AG10803 (cell line): ENCODE measurements at places on chromosomes 11 and 22.
A peak's percentile ranks its signal among the peaks of the same experiment; 100 is the strongest.

GRCh38 chr11:44718612-44719390, 8.0 kb upstream of the TSPAN18 start:
- DNase-seq = no peak

GRCh38 chr22:33112580-33112979, 54.4 kb upstream of the SYN3 start:
- no peak for DNase-seq

GRCh38 chr11:35549787-35550186, 24.4 kb upstream of the PAMR1 start:
- peak; percentile 97 for DNase-seq

DNA sequence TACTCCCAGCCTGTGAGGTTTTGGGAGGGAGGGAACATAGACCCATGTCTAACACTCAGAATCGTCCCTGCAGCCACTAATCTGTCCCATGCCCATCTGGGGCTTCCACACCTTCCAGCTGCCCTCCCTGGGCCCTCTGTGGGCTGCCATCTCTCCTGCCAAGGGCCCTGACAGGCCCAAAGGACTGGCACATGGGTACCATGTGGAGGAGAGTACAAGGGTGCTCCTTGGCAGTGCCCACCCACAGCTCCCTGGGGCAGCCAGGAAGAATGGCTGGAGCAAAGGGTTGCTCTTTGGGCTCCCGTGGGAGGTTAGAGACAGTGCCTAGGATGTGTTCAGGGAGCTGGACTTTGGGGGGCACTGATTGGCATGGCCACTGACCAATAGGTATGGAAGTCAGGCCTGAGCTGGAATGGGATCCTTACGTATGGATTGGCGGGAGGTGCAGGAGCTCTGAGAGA, 56.8 kb downstream of the CD82 start:
- no peak for DNase-seq

DNA sequence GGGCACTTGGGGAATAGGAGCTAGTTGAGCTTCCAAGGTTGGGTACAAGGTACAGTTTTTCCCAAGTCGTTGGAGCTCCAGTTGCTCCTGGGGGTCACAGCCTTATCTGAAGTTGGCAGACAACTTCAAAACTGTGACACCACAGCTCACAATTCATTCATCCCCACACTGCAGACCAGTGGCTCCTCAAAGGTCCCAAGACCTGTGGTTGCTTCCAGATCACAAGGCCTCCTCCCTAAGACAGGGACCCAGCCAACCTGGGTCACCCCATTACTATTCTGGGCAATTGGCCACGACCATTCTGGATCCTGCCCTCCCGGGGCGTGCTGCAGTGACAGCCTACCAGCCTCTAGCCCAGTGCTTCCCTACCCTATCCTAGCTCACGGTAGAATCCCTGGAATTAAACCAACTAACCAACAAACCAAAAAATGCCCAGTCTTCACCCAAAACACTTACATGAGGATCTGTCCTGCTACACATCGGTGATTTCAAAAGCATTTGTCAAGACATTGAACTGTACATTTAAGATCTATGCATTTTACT, 862 bp upstream of the PDXP start:
- peak; percentile 20 for DNase-seq

DNA sequence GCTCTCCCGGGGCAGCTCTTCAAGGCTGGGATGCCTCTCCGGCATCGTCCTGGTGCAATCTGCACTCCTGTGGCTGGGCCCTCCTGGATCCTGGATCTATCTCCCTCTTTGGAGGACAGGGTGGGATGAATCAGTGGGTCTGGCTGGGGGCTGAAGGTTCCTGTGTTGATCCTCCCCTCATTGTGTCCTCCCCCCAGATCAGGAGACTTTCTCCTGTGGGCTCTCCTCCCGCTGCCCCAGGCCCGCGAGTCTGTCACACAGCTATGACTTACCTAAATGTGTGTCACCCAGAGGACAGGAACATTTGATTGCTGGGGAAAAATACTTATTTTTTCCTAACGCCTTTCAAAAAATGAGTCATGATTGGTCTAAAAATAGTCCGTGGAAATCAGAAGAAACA, 106.8 kb upstream of the NECTIN1 start:
- no peak for DNase-seq

DNA sequence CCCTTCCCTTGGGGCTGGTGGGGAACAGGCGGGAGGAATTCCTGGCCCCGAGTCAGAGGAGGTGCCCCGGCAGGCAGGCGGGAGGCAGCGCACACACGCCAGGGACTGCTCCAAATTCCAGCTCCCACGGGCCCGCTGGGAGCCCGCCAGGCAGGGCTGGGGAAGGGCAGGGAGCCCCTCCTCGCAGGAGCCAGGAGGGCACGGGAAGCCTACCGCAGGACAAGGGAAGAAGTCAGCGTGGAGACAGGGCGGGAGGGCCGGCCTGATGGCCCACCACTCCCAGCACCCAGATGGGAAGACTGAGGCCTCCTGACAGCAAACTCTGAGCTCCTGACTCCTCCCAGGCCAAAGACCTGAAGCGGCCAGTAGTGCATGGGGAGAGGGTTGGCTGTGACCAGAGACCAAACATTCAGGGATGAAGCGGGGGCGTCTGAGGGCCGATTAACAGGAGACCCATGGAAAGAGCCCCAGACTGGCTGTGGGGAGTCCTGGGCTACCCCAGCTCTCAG, 22.4 kb downstream of the RPL3 start:
- no peak for DNase-seq

GRCh38 chr22:26847816-26848215, 190.4 kb downstream of the MIAT start:
- no peak for DNase-seq

DNA sequence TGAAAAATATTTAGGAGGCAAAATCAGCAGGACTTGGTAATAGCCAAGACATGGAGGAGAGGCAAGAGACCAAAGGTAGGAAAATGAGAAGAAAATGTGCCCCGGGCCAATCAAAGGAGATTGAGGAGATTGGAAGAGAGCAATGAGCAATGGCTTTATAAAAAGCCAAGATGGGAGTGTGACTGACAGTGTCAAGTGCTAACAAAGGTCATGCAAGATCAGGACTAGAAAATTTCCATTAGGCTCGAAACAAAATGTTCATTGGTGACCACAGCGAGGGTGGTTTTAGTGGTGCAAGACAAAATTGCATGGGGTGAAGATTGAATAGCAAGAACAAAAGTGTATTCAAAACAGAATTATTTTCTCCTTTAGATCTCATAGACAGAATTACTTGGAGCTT, 45.2 kb upstream of the TBCEL start:
- DNase-seq = no peak

- no peak for DNase-seq
Measured at GRCh38 chr11:117924631-117925170, 4.5 kb downstream of the TMPRSS13 start.
